ENCODE measurements at places on chromosomes 16 and 17.

DNA sequence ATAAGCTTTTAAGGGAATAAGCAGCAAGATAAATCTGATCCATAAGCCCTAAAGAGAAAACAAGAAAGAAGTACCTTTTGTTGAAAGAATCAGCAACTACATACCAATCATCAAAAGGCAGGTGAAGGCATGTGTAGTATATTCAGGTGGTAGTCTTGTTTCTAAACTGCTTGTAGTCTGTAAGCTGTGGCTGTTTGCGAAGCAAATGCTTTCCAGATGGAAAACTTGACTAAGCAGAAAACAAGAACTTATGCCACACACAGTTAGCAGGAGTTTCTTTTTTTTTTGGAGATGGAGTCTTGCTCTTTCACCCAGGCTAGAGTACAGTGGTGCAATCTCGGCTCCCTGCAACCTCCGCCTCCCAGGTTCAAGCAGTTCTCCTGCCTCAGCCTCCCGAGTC, 5.7 kb downstream of the CBX1 start:
- no peak for DNase-seq

GRCh38 chr16:66251476-66252160, 114.9 kb upstream of the CDH5 start:
- DNase-seq, result no peak

DNA sequence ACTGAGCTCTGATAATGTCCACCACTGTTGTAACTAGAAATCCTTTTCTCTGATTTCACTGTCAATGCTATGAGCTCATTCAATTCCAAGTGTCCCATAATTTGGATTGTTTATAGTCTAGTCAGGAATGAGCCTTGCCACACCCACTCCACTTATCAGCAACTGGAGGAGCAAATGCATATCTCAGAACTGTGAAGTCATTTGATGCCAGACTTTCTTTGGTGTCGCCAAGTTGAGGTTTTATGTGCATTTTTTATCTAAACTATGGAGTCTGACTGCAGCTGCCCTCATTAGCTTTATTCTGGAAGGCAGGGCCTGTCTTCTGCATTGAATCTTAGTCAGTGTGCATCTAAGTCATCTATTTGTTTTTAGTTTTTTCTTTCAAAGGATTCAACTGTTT, 361.3 kb downstream of the PMP22 start:
- no peak for DNase-seq

DNA sequence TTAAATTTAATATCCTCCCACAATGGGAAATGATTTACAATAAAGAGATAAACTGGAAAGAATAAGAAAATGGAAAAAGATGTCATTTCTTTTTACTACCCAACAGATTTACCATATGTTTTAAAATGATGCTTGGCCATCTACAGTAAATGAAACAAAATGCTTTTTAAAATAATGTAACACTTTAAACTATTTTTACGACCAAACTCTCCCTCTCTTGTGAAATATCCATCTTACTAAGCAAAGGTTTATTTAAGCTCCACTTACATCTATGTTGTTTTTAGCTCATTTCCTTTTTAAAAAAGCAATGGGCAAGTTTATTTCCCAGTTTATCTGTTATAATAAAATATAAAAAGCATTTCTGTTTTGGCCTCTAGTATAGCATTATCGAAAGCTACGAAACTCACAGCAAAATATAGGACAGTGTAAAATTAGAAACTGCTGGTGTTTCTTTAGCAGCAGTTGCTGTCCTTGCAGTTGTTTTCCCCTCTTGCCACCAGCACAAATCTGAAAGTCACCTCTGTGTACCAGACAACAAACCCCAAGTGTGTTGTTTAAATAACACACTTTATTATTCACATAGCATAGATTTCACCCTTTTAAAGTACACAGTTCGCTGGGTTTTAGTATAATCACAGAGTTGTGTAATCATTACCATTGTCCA, 195.1 kb downstream of the CDRT15L2 start:
- no peak for DNase-seq

- no peak for DNase-seq
Observed at GRCh38 chr16:56539656-56540055, 19.8 kb upstream of the BBS2 start.

Data from NCI-H1105 treated with DMSO at 0.1 percent for 48 hours (cell line).